Hepatocyte (in vitro differentiated cells): ENCODE measurements at places on chromosomes 3 and 15. TPM values are rescaled to one million over a fixed set of nuclear protein-coding genes. Genes with fewer than 3 reads are reported as not detected.
A peak's percentile ranks its signal among the peaks of the same experiment; 100 is the strongest.

The TGM4 gene
- 0.78 TPM in 1 of 2 replicates, not detected in the other for polyA plus RNA-seq

DNA sequence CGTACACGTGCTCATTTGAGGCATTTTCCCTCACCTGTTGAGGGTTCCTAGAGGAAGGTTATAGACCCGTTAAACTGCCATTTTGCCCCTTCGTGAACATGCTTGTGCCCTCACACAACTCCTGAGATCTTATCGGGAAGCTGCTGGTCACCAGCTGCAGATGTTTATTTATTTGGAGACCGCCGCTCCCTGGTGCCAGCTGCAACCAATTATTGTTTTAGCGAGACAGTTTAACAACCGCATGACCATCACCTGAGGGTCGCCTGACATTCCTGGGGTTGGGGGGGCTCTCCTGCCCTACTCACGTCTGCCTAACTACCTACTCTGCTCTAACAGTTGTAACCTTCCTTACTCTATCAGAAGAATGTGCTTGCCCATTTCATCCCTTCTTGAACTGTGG is 292.5 kb downstream of the MCTP2 start:
- no peak for DNase-seq
- no peak overlapping the region for H3K27ac ChIP-seq
- H3K36me3 ChIP-seq: no peaks in the 10 kb centered on the region
- no peak overlapping the region for H3K4me3 ChIP-seq
- no peaks in the 10 kb centered on the region for H3K4me1 ChIP-seq

GRCh38 chr3:34864011-34864410 is 775.3 kb upstream of the ARPP21 start:
- DNase-seq: no peak
- no peaks in the 10 kb centered on the region for H3K36me3 ChIP-seq
- H3K27ac ChIP-seq: no peak overlapping the region
- H3K27me3 ChIP-seq: no peaks in the 10 kb centered on the region

DNA sequence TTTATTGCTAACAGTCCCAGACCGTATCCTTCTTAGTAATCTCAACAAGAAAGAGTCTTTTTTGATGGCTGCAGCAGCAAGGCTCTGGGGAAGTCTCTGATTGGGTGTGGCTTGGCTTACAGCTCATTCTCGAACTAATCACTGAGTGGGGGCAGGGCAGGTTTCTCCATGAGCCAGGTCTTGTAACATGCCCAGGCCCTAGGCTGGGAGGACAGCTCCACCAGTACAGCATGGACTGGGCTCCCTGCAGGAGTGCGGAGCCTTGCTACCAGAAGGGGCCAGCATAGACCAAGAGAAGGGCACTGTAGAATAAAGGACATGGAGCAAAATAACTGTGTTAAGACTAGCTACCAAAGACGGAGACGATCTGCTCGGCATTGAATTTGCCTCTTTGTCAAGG is 7.2 kb downstream of the CD276 start:
- no peak overlapping the region for H3K4me3 ChIP-seq
- no peaks in the 10 kb centered on the region for H3K36me3 ChIP-seq
- peak; percentile 86 for DNase-seq
- peaks cover 40% of the 10 kb centered on the region for H3K4me1 ChIP-seq
- H3K27me3 ChIP-seq: no peaks in the 10 kb centered on the region
- peak overlapping the region; percentile 9 for H3K27ac ChIP-seq

DNA sequence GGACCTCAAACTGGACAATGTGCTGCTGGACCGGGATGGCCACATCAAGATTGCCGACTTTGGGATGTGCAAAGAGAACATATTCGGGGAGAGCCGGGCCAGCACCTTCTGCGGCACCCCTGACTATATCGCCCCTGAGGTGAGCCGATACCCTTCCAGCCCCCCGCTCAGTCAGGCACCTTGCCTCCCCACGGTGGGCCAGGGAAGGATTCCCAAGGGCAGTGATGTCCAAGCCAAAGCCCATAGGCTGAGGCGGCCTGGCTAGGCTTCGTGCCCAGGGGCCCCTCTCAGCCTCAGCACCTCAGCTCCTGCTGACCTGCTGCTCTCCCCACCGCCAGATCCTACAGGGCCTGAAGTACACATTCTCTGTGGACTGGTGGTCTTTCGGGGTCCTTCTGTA is 27.7 kb downstream of the PRKCD start:
- H3K27ac ChIP-seq: peak overlapping the region; percentile 54
- no peaks in the 10 kb centered on the region for H3K27me3 ChIP-seq
- no peak for DNase-seq
- H3K4me1 ChIP-seq: no peaks in the 10 kb centered on the region
- H3K4me3 ChIP-seq: no peak overlapping the region
- no peaks in the 10 kb centered on the region for H3K36me3 ChIP-seq

The SV2B gene
- polyA plus RNA-seq: 0.17 TPM in 1 of 2 replicates, not detected in the other

GRCh38 chr15:70014860-70015490 is 82.7 kb downstream of the TLE3 start:
- H3K4me1 ChIP-seq: no peaks in the 10 kb centered on the region
- no peak overlapping the region for H3K27ac ChIP-seq
- H3K27me3 ChIP-seq: no peaks in the 10 kb centered on the region
- H3K36me3 ChIP-seq: no peaks in the 10 kb centered on the region
- H3K4me3 ChIP-seq: no peak overlapping the region

The CCR9 gene
- 0.33 TPM in 1 of 2 replicates, not detected in the other for polyA plus RNA-seq

GRCh38 chr3:30461311-30461710 is 145.1 kb upstream of the TGFBR2 start:
- DNase-seq: no peak
- H3K4me3 ChIP-seq: no peak overlapping the region
- H3K27ac ChIP-seq: no peak overlapping the region
- no peaks in the 10 kb centered on the region for H3K27me3 ChIP-seq
- H3K4me1 ChIP-seq: no peaks in the 10 kb centered on the region

The ASB14 gene
- polyA plus RNA-seq: 0.10 and 0.19 TPM in 2 replicates

GRCh38 chr3:186237915-186238314 is 124.1 kb downstream of the DGKG start:
- DNase-seq: no peak
- H3K4me3 ChIP-seq: no peak overlapping the region
- no peaks in the 10 kb centered on the region for H3K27me3 ChIP-seq

- H3K27me3 ChIP-seq: peaks cover 78% of the 10 kb centered on the region
- peak overlapping the region; percentile 62 for H3K4me3 ChIP-seq
- H3K27ac ChIP-seq: no peak overlapping the region
- H3K4me1 ChIP-seq: peaks cover 6% of the 10 kb centered on the region
These were observed 944 bp downstream of the SLITRK3 start for GRCh38 chr3:165195241-165195639.

The FMN1 gene
- 0.07 and 0.19 TPM in 2 replicates for polyA plus RNA-seq

DNA sequence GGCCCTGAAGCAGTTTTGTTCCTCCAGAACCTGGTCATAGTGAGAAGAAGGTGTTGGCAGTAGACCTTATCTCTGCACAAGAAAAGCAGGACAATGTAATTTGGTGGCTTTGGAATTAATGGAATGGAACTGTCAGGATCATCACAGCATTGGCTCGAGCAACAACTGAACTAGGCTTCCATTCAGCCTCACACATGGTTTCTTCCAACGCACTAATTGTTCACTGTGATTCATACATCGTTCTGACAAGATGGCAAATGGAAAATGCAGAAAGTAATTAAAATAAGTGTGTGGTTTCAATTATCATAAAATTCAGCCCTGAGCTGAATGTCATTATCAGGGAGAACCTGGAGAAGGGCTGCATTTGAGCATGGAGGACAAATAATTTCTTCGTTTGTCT is 80.6 kb downstream of the MFSD1 start:
- no peaks in the 10 kb centered on the region for H3K27me3 ChIP-seq
- H3K36me3 ChIP-seq: no peaks in the 10 kb centered on the region
- no peak overlapping the region for H3K27ac ChIP-seq
- no peak for DNase-seq
- no peaks in the 10 kb centered on the region for H3K4me1 ChIP-seq
